ENCODE measurements at places on chromosomes 3 and 15.

GRCh38 chr15:91967935-91968606, 114.6 kb downstream of the SLCO3A1 start:
- peak; percentile 47 for DNase-seq

DNA sequence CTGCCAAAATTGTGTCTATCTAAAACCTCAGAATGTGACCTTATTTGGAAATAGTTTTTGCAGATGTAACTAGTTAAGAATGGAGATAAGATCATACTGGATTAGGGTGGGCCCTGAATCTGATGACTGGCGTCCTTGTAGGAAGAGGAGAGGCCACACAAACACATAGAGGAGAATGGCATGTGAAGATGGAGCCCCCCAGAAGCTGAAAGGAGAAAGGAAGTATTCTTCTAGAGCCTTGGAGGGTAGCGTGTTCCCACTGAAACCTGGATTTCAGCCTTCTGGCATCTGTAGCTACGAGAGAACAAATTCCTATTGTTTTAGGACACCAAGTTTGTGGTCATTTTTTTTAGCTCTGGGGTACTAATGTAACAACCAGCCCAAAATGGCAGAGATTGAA, 423.0 kb upstream of the TPM1 start:
- no peak for DNase-seq

- peak; percentile 97 for DNase-seq
Observed at GRCh38 chr3:197394464-197395321, 96.3 kb upstream of the DLG1 start.

DNA sequence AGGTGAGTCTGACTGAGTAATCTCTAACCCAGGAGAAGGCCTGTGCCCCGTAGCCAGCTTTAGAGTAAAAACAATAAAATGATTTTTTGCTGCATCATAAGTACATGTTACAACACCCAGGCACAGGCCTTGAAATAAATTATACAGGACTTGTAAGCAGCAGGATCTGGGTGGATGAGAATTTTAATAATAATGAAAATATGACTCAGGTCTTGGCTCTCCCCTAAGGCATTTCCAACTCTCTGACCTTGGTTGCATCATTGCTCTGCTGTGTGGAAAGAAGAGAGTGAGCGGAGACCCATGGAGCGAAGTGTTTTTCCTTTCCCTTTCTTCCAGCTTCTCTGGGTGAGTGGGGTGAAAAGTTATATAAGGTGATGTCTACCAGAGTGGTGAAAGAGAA, 44.6 kb downstream of the EOMES start:
- peak; percentile 88 for DNase-seq

GRCh38 chr15:40550341-40551037, 14.4 kb downstream of the CCDC32 start:
- DNase-seq: no peak

GRCh38 chr3:158094235-158095110, 11.7 kb downstream of the SHOX2 start:
- no peak for DNase-seq

DNA sequence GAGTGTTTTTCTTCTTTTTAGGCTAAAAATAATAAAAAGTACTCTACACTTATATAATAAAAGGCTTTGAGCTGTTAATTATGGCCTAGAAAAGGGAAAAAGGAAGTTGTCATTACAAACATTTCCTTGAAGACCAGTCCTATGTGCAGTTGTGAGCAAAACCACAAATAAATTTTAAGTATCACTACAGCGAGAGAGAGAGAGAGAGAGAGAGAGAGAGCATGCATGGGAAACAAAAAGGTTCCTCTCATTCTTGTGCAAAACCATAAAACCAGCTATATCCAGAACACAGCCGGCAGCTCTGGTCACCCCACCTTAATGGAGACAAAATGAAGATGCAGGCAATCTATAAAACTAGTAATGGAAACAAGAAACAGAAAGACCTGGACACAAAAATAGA, 33.6 kb downstream of the HEG1 start:
- no peak for DNase-seq

- peak; percentile 79 for DNase-seq
Observed at GRCh38 chr3:9067352-9067975, 104.2 kb upstream of the RAD18 start.
